ENCODE measurements at places on chromosomes 2 and 18.
A peak's percentile ranks its signal among the peaks of the same experiment; 100 is the strongest.

GRCh38 chr2:216163518-216163917 lies 54.4 kb downstream of the XRCC5 start:
- DNase-seq: no peak

GRCh38 chr2:132725748-132726147 lies 55.7 kb upstream of the LYPD1 start:
- no peak for DNase-seq

DNA sequence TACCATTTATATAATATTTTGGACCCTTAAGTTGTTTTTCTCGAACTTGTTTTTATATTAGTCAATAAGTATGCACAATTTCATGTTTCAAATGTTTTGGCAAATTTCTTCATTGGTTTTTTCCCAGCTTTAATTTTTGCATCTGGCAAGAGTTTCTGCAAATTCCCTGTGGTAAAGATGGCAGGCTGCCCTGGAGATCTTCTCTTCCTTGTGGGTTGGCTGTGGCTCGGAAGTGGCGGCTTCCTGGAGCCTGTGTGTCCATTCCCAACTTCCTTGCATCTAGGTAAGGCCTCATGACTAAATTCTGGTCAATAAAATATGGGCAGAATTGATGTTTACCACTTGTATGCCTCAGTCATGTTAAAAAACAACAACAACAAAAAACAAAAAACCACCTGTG lies 818.6 kb downstream of the EPHA4 start:
- no peak for DNase-seq

- DNase-seq: no peak
Measured at GRCh38 chr2:196289000-196289399, 117.6 kb upstream of the STK17B start.

DNA sequence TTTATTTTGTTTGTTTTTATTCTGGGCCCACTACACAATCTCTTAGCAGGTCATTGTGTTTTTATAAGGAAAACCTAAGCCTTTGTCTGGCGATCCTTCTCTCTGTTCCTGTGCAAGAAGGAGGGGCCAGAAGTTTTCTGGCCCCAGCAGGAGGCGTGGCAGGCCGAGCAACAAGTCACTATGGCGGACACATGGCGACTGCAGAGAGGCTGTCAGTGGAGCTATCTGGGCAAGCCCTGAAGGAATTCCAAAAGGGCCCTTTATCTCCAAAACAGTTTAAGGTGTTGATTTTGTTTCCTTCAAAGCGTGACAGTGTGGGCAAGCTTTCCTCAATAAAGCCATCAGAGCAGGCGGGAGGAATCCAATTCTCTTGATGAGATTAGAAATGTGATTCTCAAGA lies 118.8 kb upstream of the CTAGE1 start:
- DNase-seq: no peak

- no peak for DNase-seq
Measured at GRCh38 chr18:9022397-9023155, 79.9 kb upstream of the NDUFV2 start.

- DNase-seq: no peak
Measured at GRCh38 chr18:65661391-65661790, 89.4 kb upstream of the CDH7 start.

DNA sequence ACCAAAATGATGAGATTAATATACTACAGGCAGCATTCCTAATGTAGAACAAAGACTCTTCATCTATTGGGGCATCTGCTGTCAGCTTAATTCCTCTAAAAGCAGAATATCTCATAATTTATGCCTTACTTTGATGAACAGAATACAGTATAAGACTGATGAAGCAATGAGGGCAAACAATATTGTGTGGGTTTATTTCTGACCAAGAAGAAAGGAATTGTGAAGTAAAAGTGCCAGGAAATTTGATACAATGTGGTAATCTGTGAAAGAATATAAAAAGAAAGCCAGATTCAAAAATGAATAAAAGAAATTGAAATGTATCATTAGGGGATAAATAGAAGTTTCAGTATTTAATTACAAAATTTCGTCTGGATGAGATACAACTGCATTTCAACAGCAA lies 78.8 kb upstream of the TTC21B start:
- no peak for DNase-seq

GRCh38 chr18:46271488-46271887 lies 167.3 kb downstream of the HAUS1 start:
- no peak for DNase-seq

GRCh38 chr2:54047658-54048057 lies 67.8 kb upstream of the ACYP2 start:
- no peak for DNase-seq

- DNase-seq: no peak
Measured at GRCh38 chr2:85431570-85432205, 13.2 kb downstream of the SH2D6 start.

- no peak for DNase-seq
Measured at GRCh38 chr2:161844822-161845221, 220.6 kb downstream of the SLC4A10 start.

- no peak for DNase-seq
Measured at GRCh38 chr2:1910592-1911246, 166.4 kb upstream of the PXDN start.

DNA sequence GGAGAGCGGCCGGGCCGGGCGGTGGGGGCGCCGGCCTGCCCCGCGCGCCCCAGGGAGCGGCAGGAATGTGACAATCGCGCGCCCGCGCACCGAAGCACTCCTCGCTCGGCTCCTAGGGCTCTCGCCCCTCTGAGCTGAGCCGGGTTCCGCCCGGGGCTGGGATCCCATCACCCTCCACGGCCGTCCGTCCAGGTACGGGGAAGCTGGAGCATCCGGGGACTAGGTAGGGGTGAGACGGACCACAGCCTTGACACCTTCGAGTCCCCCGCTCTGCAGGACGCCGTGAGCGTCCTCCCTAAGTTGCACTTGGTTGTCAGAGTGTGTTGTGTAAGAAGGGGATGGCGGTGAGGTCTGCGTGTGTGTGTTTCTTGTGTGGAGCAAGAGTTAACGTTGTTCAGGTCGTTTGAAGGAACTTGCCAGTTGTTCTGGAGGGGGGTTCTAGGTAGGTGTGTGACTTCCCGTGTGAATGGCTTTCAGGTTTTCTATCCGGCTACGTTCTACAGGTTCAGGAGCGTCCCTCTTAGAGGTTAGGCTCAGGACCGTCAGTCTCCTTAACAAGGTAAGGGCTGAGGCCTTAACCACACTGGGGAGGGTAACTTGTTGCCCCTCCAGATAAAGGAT lies 393 bp downstream of the IL1R1 start:
- no peak for DNase-seq

DNA sequence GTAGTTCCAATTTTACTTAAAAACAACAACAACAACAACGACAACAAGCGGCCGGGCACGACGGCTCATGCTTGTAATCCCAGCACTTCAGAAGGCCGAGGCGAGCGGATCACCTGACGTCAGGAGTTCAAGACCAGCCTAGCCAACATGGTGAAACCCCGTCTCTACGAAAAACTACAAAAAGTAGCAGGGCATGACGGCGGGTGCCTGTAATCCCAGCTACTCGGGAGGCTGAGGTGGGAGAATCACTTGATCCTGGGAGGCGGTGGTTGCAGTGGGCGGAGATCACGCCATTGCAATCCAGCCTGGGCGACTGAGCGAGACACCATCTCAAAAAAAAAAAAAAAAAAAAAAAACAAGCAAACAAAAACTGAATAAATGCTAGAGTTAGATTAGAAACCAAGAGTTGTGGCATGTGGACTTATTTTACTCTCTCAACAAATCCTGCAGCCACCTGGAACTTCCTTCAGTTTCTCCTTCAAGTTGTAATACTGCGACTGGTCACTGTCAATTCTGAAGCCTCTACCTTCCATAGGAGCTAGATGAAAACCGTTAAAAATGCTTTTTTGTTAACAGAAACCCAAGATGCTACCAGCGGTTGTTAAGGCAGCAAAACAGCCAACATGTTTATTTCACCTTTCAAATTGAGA lies 1.3 kb downstream of the ATP5F1A start:
- DNase-seq: no peak

GRCh38 chr2:221420245-221420644 lies 151.9 kb downstream of the EPHA4 start:
- no peak for DNase-seq

GRCh38 chr2:70561893-70562292 lies 8.3 kb upstream of the TGFA start:
- DNase-seq: no peak

DNA sequence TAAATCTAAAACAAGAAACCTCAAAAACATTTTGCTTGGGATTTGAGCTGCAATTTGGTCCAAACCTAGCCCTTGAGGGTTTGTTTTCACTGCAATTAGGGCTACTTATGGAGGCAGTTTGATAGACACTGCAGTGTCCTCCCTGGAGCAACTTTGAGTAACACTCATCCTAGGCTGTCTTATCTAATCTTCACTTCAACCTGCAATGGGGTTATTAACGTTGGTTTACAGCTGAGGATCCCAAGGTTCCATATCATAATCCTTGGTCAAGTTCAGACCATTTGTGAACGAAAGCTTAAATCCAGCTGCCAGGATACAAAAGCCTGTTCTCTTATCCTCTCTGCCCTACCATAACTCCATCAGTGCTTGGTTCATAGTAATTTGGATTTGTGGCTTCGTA lies 2.5 kb downstream of the ANXA4 start:
- no peak for DNase-seq

DNA sequence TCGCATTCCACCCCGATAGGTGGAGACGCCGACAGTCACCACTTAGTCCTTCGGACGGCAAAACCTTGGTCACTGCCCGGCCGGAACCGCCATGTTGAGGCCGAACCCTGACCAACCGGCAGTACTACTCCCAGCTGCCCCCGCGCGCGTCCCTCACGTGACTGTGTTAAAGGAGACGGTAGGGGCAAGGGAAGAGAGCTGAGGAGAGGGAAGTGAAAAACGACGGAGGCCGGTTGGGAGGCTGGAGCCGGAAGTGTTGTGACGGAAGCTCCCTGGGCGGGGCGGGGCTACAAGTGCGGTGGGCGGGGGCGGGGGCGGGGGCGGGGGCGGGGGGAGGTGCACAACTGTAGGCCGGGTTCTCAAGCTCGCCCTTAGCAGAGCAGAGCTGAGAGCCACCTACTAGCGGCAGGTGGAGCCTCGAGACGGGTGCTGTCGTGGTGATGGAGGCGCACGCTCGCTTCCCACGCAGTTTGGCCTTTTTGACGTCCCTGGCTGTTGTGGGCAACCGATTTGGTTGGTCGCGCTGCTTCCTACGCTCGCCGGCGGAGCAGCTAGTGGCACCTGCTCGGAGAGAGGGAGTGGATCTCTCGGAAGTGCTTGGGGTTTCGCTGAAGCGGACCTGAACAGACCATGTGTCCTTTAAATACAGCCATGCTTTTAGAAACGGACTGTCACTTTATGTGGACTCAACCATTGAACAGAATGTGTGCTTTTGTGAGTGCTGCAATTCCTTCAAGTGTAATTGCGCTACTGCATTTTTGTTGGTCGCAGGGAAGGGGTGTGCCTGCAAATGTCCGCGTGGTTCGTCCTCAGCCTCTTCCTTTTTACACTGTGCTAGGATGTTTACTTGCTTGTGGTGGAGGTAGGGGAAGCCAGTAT lies at the start of gene TRAPPC8:
TRAPPC8 (minus strand) TSS at position 130 of the 879 bp plus-strand sequence. CDS start 364 bp downstream, outside the sequence.
- DNase-seq: peak; percentile 77

DNA sequence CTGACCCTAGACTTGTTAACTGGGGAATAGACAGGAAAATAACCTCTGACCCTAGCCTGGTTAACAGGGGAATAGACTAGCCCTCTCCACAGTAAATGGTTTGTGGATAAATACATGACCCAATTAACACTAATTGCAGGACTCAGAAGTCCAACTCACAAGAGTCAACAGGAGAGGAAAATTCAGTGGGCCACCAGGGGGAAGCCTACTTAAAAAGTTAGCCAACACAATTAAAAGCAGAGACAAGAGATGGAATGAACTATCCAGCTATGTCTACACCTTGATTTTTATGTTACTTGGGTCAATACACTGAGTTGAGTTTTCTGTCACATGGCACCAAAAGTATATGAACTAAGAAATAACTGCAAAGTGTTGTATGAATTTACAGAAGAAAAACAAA lies 158.8 kb upstream of the SLC39A10 start:
- DNase-seq: peak; percentile 42

DNA sequence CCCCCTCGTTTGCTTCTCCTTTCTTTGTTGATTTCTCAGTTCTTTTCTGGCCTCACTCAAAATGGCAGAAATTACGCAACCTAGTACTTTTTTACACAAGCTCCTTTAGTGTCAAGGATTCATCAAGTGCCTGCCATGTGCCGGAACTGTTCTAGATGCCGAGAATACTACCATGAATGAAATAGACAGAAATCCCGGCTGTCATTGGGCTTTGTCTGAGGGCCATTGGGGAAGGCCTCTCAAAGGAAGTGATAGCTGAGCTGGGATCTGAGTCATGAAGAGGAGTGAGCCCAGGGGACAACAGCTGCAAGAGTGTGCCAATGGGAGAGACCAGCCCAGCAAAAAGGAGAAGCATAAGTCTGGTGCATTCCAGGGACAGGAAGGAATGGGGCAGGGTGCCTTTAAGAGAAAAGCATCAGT lies 34.3 kb upstream of the PPP1CB start:
- DNase-seq: no peak

GRCh38 chr18:10127729-10128128 lies 213.9 kb downstream of the VAPA start:
- DNase-seq: no peak

DNA sequence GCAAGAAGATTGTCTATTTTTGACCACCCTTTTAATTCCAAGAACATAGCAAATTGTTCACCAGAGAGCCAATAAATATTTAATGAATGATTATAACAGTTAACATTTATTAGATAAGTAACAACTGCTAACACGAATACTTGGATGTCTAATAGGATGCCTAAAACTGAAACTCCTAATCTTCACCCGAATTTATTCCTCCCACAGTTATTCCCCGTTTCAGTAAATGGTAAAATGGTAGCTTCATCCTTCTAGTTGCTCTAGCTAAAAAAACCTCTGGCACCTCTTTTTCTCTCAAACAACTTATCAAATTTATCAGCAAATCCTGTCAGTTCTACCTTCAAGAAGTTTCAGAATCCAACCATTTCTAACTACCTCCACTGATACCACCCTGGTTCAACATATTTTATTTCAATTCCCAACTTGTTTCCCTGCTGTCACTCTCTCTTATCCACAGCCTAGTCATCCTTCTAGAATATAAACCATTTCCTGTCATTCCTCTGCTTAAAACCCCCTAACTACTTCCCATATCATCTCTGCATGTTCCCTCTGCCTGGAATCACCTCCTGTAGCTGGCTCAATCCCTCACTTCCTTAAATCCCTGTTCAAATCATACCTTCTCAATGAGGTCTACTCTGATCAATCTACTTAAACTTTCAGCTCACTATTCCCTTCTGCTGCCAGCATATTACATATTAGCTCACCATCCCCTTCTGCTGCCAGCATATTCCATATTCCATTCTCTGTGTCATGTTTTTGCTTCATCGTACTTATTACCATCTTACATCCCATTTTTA lies 93.8 kb downstream of the ROCK2 start:
- DNase-seq: no peak

DNA sequence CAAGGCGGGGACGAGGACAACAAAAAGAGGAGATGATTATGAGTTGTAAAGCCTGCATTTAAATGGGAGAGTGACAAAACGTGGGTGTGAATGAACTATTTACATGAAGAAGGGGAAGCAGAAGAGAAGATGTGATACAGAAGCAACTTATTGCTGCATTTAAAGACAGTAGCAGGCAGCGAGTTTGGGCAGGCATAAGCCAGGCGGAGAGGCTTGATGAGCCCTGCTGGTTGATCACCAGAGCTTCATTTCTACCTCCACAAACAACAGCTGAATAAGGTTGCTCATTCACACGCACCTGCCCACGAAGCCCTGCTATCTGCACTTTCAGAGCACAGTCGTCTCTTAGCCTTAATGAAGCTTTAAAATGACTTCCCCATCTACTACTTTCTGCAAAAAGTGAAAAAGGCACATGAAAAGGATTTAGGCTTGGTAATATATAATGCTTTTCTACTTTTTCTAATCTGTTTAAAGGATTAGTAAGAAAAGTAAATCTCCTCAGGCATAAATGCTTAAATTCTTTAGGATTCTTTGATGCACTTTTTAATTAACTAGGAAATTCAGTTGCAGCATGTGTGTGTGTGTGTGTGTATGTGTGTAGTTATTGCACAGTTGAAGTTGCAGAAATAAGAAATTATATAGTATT lies 3.1 kb downstream of the SLC38A11 start:
- no peak for DNase-seq
